Renal cortical epithelial cell (primary cell): ENCODE measurements at places on chromosomes 5 and 9.

DNA sequence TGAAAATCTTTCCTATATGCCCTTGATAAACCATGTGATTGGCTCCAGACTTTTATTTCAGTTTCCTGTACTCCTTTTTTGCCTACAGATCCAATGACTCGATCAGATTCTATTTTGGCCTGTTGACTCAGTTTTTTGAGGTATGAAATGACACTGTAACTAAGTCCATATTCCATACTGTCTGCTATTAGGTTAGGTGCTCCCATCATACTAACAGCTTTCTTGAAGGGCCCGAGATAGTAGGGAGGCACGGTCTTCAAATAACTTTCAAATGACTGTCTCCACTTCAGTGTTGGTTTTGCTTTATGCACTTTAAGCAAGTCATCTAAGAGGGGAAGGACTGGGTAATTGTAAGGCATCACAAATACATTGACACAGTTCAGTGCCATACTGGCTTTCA, 295.4 kb upstream of the DAB2 start:
- no peak for DNase-seq

DNA sequence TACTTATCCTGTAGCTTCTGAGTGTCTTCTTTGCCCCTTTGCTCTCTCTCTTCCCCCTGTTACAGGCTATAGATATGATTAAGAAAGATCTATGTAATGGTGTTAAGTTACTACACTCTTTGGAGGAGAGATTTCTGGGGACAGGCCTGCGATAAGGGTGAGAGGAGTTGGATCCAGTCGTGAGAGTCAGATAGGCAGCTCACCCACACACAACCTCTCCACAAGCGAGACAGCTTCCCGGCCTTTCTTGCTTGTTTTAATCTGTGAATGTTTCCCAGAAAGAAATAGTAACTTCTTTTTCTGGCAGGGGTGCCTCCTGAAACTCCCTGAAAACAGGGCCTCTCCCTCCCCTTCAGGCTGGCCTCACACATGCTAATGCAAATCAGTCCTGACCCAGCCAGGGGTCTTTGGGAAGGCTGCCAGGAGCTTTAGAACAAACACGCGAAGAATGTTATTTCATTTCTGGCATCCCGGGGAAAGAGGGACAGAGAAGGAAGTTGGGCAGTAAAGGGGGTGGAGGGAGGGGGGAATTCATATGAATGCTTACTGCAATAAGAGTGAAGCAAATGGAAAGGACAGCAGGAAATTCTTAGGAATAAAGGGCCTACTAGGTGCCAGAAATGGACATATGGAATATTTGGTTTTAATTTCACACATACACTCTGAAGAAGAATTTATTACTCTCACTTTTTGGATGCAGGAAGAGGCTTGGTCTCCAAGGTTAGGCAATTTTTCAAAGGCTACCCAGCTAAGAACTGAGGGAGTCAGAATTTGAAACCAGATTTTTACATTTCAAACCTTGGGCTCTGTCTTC, 215.8 kb upstream of the TRIM32 start:
- peak; percentile 86 for DNase-seq

GRCh38 chr9:6757132-6757455, 679 bp upstream of the KDM4C start:
- peak; percentile 76 for DNase-seq

GRCh38 chr5:10828241-10828640, 67.2 kb upstream of the DAP start:
- DNase-seq: peak; percentile 59

GRCh38 chr5:37436146-37436934, 57.2 kb downstream of the WDR70 start:
- no peak for DNase-seq

GRCh38 chr5:89106480-89106879, 223.5 kb upstream of the MEF2C start:
- no peak for DNase-seq

GRCh38 chr5:68182094-68182493, 33.5 kb upstream of the PIK3R1 start:
- no peak for DNase-seq

GRCh38 chr9:110126986-110127864, 80.7 kb downstream of the C9orf152 start:
- DNase-seq: no peak

- DNase-seq: no peak
Measured at GRCh38 chr5:106303911-106304310, 1366.8 kb downstream of the EFNA5 start.

DNA sequence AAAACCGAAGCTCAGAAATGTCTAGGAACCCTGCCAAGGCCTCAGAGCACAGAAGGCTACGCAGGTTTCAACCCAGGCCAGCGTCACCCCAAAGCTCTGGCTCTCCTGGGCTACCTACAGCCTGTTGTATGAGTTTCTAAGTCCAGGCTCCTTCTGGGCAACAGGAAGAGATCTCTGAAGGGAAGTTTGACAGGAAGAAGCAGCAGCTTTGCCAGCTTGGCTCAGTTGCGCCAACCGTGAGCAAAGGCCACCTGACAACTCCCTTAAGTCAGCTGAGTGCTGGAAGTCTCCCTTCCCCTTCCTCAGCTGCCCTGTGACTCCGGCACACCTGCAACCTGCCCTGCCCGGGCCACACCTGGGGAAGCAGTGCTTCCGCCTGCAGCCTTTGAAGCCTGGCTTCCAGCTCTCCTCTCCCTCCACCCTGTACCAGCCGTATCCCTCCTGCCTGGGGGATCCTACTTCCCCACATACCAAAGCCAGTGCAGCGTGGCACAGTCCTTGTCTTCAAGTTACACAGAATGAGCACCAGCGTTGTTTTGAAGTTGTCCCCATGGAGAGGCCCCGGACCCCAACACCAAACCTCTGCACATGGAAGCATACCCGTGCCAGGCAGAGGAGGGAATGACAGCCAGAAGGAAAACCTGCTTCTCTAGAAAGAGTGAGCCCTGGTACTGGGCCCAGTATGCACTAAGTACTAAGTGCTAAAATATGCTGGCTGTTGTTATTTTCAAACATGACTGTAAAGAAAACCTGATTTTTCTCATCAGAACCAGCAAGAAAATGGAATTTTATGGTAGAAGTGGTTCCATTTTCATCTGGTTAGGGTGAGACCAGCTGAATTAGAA, 36.5 kb downstream of the SHB start:
- peak; percentile 46 for DNase-seq

GRCh38 chr5:132056610-132057497, 3.6 kb upstream of the IL3 start:
- no peak for DNase-seq

DNA sequence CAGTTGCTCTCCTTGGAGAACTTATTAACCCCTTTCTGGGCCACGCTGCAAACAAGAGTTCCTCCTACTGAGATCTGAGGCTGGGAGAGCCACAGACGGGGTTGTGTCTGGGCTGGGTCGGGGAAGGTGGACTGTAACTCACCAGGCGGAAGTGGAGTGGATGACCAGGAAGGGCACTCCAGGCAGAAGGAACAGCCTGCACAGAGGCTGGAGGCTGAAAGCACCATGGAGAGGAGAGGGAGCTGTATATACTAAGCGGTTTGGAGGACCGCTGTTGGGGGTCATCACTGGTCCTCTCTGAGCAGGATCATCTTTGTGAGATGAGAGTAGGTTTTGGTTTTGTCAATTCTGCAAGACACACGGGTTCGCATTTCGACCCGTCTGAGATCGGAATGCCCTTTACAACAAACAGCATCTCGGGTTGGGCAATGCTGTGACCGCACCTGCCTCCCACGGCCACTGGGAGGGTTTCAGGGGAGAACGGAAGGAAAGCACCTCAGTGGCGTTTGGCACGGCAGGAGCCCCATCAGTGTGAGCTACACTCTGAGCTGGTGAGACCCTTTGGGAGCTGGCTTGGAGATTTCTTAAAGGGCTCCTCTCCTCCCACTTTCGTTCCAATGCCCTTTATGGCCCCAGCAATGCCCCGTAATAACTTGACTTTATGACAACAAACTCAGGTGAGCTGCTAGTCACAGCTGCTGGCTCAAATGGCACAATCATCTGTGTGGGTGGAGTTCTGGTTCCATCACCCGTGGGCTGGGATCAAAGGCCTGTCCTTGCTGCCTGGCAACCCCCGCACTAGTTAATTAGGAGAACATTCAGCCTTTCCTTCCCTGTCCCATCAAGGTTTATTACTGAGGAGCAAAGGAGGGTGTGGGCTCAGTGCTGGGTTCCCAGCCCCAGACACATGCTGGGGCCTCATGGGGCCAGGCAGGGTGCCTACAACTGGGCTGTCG, 18.7 kb upstream of the NEURL1B start:
- no peak for DNase-seq

DNA sequence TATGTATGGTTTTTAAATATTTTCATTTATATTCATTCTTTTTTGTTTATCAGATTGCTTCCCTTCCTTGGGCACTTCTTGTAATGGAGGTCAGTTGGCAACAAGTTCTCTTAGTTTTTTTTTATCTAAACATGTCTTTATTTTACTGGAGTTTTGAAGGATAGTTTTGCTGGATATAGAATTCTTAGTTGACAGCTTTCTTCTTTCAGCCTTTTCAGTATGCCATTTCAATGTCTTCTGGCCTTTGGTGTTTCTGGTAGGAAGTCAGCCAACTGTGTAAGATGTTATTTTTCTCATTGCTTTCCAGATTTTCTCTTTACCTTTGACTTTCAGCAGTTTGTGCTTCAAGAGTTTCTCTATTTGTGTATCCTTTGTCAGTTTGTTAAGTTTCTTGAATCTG, 14.2 kb downstream of the SLC12A2 start:
- no peak for DNase-seq

- DNase-seq: no peak
Measured at GRCh38 chr5:79602889-79603288, 9.4 kb upstream of the TENT2 start.

GRCh38 chr5:2748861-2749513, 2.5 kb downstream of the IRX2 start:
- no peak for DNase-seq
